ENCODE measurements at places on chromosomes 7 and 10.

GRCh38 chr7:97015756-97016380 is 8.8 kb downstream of the DLX5 start:
- DNase-seq: no peak

- no peak for DNase-seq
These were observed 54.1 kb upstream of the NPSR1 start for GRCh38 chr7:34603711-34604444.

DNA sequence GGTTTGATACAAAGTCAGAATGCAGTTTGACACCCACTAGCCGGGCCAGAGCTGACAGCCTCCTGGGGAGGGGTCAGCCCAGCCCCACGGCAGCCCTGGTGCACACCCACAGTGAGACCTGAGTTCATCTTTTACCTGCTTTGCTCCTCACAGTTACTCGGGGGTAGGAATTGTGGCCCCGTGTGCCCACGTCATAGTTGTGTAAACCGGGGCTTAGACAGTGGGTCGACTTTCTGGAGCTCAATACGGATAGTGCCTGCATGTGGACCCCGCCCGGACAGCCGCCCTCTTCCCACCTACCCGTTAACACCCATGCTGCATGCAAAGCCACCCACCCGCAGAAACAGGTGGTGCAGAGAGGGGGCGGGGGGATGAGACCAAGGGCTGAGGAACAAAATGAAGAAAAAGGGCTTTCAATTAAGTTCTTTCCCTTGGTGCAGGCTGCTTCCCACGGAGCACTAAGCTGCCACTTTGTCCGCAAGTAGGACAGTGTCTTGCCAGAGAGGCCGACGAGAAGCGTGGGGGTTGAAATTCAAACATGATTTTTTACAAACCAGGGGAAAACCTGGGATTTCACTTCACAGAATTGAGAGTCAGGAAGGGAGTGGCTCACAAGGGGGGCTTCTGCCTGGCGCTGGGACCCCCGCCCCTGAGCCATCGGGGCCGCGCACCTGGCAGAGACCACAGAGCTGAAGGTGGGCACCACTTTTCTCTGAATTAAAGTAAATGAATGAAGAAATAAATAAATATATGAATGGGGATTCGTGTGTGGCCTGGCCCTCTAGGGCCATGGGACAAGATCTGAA is 24.6 kb upstream of the FOXL3 start:
- DNase-seq: no peak

DNA sequence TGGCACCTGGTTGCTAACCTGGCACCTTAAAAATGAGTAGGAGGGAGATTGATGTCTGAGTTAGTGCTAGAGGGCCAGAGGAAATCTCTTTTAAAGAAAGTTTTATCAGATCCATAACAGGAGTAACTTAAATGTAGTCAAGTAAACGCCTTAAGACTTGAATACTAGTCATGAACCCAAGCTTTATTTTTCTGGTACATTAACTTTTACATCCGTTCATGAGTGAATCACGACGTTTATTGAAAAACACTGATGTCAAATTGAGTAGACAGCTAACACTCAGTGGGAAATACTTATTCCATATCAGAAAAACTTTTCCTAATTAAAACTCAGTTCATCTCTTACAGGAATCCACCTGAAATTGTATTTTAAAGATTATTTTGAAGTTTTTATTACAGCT is 6.9 kb upstream of the LAMB1 start:
- no peak for DNase-seq

DNA sequence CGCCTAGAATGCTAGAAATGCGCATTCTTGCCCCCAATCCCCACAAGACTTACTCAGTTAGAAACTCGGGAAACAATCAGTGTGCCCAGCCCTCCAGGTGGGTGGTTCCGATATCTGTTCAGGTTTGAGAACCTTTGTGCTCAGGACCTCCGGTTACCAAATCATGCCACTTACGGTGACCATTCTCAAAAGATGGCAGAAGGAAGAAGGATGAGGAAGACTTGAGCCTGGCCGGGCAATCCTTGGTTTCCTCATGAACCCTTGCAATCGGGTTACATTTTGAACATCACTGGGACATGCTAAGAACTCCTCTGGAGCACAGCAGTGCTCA is 52.1 kb downstream of the RBM17 start:
- no peak for DNase-seq

GRCh38 chr10:106930751-106931150 is 233.8 kb downstream of the SORCS1 start:
- DNase-seq: no peak

- no peak for DNase-seq
These were observed 103.7 kb downstream of the ZNF92 start for GRCh38 chr7:65477326-65477725.

DNA sequence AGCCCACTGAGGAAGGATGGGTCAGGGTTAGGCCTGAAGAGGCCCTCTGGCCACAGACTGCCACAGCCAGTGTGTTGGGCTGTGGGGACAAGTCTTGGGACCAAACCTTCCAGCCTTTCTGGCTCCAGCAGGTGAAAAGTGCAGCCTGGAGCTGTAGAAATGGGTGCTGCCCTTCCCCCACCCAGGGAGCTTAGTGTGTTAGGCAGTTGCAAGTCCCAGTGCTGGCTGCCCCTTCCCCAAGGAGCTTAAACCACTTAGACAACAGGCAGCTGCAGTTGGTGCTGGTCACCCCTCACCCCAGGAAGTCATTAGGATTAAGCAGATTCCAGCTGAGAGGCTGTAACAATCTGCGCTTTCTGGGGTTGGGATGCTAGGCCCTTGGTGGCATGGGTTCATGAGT is 563.3 kb downstream of the NRG3 start:
- DNase-seq: no peak

DNA sequence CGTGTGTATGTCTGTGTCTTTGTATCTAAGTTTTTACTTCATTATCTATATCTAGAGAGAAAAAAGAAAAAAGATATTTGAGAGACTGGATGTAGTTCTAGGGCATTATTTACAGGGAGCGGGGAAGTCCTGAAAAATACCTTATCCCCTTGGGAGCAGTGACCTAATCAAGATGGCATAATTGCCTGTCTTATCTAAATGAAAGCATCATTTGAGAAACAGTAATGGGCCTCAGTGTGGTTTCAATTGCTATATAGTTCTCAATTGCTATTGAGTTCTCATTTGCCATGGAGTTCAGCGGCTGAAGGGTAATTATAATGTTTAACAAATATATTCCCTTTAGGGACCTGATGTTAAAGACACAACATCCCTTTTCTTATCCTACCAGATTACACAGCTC is 216.5 kb downstream of the PLXNA4 start:
- no peak for DNase-seq

DNA sequence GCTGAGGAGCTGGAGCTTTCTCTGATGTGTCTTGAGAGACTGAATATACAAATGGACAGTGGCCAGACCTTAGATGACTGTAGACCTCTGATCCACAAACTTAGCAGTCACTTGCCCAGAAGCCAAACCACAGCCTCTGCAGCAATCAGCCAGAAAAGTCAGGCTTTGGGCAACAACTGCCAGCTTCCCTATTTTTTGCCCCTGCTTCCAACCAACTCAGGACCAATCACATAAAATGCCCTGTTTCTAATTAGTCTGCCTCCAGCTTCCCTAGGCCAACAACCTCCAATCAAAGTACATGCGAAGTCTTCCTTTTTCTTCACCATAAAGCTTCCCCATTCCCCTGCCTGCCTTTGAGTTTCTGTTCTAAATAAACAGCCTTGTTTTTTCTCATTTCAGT is 37.8 kb upstream of the CACUL1 start:
- DNase-seq: peak; percentile 70

DNA sequence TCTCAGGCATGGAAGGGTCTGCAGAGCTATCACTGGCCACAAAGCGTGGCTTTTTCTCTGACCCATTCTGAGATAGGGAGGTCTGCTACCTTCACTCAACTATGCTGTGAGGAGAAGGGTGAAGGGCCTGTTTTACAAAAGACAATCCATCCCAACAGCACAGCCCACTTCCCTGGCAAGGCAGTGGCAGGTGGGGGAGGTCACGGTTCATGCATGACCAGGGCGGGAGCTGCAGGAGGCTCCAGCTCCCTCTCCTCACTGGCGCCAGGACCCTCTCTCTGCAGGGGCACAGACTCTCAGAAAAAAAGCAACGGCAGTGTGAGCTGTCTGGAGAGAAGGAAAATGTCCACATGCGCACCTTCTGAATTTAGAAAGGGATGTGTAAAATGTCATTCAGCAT is 28.5 kb downstream of the GRB10 start:
- no peak for DNase-seq

DNA sequence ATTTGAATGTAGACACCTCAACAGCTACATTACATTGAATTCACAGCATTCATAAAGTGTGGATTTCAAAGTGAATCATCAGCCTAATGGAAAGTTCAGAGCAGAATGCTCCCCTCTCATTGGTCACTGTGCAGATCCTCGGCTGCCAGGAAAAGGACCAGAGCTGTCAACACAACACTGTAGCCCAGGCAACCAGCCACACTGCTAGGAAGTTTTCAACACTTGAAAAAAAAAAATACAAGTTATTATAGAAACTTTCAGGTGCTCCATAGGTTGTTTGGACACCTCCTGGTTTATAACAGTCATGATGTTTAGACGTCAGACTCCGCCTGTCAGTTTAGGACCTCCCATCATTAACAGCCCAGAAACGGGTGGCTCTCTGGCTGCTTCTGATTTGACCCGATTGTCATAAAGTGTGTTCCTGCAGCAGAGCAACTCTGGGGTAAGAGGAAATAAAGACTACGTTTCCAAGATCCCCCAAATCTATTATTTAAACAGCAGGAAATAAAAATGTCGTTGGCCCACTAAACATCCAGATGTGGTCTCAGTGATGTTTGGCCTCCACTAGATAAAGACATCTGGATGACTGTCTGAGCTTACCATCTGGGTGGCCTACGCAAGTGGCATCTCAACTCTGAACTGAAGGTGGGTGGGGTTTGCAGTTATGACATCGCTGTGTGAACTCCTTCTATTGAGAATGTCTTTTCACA is 117.4 kb downstream of the CABCOCO1 start:
- no peak for DNase-seq

DNA sequence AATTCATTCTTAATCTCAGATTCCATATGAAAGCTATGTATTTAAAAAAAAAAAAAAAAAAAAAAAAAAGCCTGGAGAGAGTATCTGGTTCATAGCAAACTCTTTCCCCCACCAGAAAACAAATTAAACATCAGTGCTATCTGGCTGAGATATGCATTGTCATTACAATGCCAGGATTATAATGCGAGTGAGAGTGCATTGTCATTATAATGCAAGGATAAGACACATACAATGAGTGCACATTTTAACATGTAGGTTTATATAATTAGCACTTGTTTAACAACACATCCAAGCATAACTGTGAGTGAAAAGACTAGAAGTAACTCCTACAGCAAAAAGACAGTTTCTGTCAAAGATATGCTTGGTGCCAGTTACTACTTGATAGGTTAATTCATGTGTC is 48.1 kb downstream of the ITPRID1 start:
- DNase-seq: no peak

DNA sequence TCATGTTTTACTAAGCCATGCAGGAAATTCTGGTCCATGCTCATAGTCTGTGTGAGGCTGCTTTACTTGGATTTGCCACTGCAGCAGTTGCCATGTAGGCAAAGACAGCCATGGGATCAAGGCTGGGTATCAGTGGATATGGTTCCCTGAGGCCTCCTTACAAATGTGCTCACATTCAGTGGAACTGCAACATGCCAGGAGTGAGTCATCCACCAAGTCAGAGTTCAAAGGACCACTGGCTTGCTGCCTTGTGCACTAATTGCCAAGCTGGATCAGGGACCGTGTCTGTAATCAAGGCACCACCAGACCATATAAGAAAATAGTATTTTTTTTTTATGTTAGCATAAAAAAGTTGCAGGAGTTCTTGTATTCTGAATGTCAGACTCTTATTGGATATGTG is 101.0 kb downstream of the CDCA7L start:
- no peak for DNase-seq

DNA sequence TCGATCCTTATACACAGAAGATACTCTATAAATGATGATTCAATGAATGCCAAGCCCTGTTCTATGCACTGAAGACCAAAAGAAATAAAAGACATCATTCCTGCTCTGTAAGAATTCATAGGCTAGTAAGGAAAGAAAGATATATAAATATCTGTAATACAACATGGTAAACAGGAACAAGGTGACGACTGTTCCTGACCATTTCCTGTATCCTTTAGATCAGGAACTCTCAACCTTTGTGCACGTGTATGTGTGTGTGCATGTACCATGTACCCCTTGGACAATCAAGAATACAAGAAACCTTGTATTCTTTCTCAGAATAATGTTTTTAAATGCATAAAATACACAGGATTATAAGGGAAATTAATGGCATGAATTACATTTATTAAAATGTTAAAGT is 7.3 kb upstream of the HK1 start:
- DNase-seq: no peak

DNA sequence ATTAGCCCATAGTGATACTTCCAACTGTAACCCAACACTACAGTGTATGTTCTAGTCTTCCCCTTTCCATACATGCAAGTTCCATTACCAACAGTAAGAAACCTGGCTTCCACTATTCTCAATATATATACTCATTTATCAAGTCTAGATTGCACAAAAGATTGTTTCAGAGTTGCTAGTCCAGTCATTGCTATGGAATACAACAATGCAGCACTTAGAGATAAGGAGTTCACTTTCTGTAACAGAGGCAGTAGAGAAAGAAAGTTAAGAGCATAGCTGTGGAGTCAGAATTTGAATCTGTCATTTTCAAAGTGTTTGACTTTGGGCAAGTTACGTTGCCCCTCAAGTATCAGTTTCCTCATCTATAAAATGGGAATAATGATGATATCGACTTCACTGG is 90.1 kb downstream of the RTKN2 start:
- no peak for DNase-seq

- DNase-seq: peak; percentile 22
These were observed 90.9 kb upstream of the SMNDC1 start for GRCh38 chr10:110395350-110396283.

DNA sequence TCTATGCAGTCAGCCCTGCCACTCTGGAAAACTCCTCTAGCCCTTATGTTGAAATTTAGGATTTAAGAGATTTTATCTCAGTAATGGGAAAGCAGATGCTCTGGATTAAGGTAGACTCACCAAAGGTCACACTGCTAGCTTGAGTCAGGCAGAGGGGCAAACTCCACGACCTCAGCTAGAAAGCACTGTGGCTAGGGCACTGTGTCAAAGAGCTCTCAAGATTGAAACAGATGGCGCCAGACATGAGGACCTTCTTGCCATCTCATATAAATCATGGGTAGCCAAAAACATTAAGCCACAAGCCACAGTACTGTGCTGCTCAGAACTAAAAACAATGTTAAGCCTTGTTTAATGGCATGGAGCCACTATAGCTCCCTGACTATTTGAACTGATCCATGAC is 188.7 kb downstream of the DNAJC1 start:
- no peak for DNase-seq

DNA sequence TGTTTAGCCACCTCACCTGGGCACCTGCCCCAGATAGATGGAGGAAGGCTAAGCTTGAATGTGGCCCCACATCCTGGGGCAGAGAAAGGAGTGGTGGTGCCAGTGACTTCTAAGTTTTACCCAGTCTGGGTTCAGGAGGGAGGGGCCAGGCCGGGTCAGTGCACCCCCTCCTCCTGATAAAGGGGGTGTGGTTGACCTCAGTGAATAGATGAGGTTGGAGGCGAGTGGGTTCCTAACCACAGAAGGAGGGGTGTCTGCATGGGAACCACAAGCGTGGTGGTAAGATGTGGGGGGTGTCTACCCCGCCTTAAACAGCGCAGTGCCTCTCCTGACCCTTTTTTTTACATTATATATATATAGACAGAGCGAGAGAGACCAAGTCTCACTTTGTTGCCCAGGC is 105.3 kb upstream of the KCTD7 start:
- no peak for DNase-seq

- no peak for DNase-seq
These were observed 56.6 kb downstream of the C10orf143 start for GRCh38 chr10:130054021-130054420.

GRCh38 chr7:5423976-5424748 is 528 bp upstream of the TNRC18 start:
- DNase-seq: peak; percentile 62
